CD8-positive, alpha-beta T cell (primary cell): ENCODE measurements at places on chromosomes 3 and 15. TPM values are rescaled to one million over a fixed set of nuclear protein-coding genes. Genes with fewer than 3 reads are reported as not detected.

DNAH12 gene
- total RNA-seq: 0.08 TPM

AP3B2 gene
- 0.90 TPM for total RNA-seq

GRCh38 chr3:124363476-124363875 lies 366.8 kb upstream of the UMPS start:
- DNase-seq: no peak

DNA sequence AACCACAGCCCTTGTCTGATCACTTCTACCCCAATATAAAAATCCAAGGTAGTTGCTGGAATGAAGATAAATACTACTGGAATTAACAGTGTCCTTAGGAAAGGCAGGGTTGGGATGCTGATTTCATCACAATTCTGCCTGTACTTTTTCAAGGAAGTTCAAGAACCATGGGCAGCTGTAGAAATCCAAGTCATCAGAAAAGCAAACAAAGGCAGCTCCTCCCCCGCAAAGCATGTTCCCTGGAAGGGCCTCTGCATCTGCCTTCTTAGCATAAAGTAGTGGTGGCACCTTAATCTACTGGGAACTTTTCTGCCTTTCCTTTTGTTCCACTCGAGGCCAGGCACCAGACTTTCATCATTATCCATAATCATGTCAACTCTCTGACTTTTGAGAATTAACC lies 54.4 kb downstream of the ERC2 start:
- DNase-seq: no peak

DNA sequence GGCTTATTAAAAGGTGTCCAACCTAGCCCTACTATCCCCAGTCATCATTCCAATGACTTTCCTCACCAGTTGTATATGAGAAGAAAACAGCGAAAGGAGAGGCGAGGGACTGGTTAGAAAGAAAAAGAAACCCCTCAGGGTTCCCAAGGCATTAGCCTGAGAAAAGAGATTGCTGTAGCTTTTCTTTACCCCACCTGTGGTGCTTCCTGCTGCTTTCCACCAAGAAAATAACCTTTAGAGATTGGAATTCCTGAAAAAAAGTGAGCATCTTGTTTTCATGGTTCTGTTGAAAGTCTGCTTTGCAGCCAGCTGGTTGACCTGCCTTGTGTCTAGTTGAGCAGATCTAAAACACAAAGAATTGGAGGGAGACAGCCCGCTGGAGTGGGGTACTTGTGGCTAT lies 196.4 kb downstream of the CADPS start:
- no peak for DNase-seq
